Stomach (tissue), 19 donors: ENCODE measurements at places on chromosomes 16 and 17.

- no peak for DNase-seq
These were observed 6.2 kb downstream of the PRSS53 start for GRCh38 chr16:31082368-31083045.

- peak; percentile 82 for DNase-seq
These were observed 21.2 kb downstream of the SMG6 start for GRCh38 chr17:2282297-2282873.

GRCh38 chr17:61414141-61414935 lies 14.7 kb downstream of the TBX2 start:
- DNase-seq = peak; percentile 41

GRCh38 chr17:2089021-2089422 lies 34.1 kb downstream of the HIC1 start:
- DNase-seq = peak; percentile 78

GRCh38 chr17:42405963-42406495 lies 17.0 kb downstream of the CAVIN1 start:
- peak; percentile 90 for DNase-seq

DNA sequence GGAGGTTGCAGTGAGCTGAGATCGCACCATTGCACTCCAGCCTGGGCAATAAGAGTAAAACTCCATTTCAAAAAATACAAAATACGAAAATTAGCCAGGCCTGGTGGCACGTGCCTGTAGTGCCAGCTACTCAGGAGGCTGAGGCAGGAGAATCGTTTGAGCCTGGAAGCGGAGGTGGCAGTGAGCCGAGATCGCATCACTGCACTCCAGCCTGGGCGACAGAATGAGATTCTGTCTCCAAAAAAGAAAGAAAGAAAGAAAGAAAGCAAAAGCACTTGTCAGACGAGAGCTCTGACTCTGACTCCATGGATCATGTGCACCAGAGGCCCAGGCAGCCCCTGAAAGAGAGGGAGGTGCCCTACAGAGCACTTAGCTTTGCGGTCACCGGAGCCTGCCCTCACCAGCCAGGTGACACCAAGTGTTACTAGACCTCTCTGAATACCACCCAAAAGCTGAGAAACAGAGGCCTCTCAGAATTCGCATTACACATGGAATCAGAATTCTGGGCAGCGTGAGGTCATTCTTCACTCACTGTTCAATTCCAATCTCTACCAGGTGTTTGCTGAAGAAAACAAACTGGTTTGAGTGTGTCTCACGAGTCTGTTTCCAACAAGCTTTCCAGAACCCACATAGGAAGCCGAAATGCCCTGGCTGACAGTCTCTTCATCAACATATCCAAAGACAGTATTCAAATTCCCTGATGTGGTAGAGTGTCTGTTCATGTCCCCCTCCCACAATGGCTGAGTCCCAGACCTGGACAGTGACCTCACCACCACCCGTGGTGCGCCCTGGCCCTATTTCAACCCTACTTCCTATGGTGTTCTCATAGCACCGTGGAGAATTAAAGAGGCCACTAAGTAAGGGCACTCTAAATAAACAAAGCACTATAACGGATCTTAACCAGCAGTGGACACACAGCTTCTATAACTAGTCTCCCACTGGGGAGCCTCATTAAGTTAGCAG lies 1.5 kb downstream of the FLCN start:
- peak; percentile 68 for DNase-seq

- no peak for DNase-seq
These were observed 127.9 kb downstream of the MSI2 start for GRCh38 chr17:57384219-57384618.

GRCh38 chr16:56468800-56469199 lies 17.4 kb downstream of the OGFOD1 start:
- no peak for DNase-seq

- DNase-seq = no peak
These were observed 14.9 kb upstream of the MRPL38 start for GRCh38 chr17:75919611-75920010.

DNA sequence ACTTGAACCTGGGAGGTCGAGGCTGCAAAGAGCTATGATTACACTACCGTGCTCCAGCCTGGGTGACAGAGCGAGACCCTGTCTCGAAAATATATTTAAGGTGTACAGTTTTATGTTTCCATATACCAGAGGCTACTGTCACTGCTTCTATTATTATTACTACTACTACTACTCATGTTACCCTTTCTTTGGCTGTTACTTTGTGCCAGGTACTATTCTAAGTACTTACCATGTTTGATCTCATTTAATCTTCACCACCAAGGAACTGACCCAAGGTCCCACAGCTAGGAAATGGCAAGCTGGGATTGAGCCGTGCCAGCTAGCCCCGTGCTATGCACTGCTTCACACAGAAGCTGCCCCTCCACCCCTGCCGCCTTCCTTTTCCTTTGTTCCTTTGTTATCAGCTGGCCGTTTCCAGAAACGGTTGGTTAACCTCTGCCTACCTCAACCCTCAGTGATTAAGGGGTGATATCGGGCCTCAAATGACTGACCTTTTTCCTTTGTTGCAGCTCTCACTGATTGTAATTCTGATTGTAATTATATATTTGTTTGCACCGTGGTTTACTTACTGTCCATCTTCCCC lies 78.4 kb downstream of the ABCC1 start:
- peak; percentile 90 for DNase-seq

DNA sequence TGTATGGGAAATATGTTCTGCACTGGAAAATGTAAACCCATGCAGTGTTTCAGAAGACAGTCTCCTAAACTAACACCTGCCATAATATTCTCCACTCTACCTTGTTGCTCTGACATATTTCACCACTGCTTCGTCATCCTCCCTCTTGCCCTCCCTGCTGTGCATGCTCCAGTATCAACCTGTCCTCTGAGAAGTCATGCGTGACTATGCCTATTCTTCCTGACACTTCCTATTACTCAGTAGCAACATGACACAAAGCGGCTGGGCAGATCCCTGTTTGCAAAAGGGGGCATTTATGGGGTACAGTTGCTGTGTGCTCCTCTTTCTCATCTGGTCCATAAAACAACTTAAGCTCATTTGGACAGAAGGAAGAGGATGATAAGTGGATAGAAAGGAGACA lies 805.6 kb upstream of the EEF2KMT start:
- no peak for DNase-seq

- no peak for DNase-seq
These were observed 152.5 kb downstream of the LGALS9B start for GRCh38 chr17:20314834-20315233.

DNA sequence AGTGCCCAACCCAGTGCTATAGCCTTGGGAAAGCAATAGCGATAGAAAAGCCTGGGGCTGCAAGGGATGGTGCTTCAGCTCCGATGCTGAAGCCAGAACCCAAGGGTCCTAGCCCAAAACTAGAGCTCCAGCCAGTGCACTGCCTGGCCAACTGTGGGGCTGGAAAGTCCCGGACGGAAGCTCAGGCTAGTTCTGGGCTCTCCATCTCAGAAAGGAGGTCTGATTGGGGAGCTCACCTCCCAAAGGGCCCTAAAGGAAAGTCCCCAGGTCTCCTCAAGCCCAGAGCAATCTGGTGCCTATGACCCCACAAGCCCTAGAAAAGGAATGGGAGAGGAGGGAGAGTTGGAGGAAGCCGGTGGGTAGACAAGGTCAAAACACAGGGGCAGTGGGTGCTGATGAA lies 2.0 kb upstream of the ABCC3 start:
- DNase-seq = no peak
